Thymus (tissue), 14 donors: ENCODE measurements at places on chromosomes 6 and 20. TPM values are rescaled to one million over a fixed set of nuclear protein-coding genes. Genes with fewer than 3 reads are reported as not detected.

GRCh38 chr20:13419477-13419876, 198.4 kb downstream of the ISM1 start:
- DNase-seq = no peak

DNA sequence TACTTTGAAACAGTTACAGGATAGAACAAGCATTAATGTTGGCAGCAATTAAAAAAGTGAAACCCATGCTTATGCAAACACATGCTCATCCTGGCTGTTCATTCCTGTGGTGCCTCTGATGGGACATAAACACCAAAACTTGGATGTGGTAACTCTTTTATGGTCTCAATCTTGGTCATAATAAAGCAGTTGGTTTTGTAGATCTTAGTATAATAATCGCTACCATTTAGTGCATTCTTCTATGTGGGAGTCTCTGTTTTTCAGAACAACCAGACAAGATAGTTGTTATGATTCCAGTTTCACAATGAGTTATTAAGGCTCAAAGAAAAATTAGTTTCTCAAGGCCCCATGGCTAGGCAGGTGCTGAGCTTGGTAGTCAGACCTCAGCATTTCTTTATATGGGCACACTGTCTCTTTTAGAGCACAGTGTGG, 184.0 kb downstream of the UTRN start:
- no peak for DNase-seq

- no peak for DNase-seq
Measured at GRCh38 chr20:41094353-41095055, 42.8 kb upstream of the PLCG1 start.

DNA sequence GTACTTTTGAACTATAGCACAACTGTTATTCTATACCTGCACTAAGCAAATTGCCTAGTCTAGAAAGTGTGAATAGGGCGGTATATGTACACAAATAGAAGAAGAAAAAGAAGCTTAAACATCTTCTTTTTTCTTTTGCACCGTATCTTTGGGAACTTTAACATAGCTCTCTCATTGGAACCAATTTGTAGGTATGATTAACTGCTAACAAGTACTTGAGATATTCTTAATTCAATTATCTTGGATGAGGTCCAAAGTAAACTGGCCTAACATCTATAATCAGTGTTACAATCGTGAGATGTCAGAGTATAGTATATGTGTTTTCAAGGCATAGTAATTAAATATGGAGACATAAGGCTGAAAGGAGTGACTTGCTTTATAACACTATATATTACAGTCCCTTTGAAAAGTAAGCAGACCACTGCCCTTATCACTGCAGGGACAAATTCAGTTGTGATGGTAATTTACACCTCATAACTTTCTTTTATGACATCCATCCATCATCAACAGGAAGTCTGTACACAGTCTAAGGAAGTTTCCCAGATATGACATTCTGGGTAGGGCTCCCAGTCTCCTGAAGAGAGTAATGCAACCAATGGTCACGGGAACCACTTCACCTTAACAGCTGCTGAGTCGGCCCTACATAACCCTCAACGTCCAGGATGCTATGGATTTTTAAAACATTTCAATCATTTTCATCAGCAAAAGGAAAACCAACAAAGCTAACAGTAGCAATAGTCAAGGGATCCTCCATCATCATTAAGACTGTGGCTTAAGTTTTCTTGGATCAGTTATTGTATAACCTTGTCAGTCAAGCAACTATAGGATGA, 37.6 kb downstream of the NKAIN2 start:
- no peak for DNase-seq

SLC24A3 gene
- 0.99 TPM for total RNA-seq

CD93 gene
- 19.8 TPM for total RNA-seq
